T-helper 17 cell (primary cell): ENCODE measurements at places on chromosomes 12 and 14.

DNA sequence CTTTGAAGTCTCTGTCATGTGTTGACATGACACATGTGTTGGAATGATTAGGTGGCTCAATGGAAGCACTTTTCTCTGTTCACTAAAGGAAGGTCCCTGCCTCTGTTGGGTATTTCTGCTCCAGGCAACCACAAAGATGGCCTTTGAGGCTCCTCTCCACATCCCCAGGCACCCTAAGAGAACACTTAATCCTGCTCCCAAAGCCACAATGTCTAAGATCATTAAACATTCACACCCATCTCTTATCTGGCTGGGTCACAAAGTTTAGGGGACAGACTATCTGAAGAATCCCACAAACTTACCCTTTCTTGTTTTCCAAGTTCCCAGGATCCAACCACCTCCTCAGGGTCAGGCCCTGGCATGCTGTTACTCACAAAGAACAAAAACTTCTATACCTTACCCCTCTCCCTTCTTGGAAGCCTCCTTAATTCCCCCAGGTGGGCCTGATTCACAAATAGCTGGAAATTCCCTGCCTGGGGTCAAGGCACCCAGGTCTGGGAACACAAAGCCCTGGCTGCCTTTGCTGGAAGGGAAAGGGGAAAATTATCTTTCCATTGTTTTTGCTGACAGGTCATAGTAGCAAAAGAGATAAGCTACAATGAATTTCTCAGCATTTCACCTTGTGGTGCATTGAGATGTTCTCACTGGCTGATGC, 333.7 kb downstream of the PCNX1 start:
- H3K27ac ChIP-seq = no peak overlapping the region
- H3K36me3 ChIP-seq = no peaks in the 10 kb centered on the region
- peaks cover 6% of the 10 kb centered on the region for H3K4me1 ChIP-seq
- DNase-seq = no peak

DNA sequence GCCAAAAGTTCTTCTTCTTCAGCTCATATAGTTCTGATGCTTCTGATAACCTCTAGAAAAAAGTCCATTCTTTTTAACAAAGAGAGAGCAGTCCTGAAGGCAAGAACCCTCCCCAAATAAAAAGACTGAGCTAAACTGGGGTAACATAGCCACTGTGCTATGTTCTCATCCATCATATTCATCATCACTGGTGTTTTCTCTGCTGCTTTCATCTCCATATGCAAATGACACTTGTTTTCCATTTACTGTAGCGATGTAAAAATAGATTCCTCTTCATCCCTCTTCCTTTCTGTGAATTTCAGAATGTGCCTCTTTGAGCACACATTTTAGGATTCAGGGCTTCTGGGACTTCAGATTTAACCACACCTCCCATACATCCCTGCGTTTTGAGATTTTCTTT, 44.9 kb downstream of the GSC start:
- H3K4me1 ChIP-seq = no peaks in the 10 kb centered on the region
- H3K27ac ChIP-seq = no peak overlapping the region
- peaks cover under 1% of the 10 kb centered on the region for H3K27me3 ChIP-seq
- H3K4me3 ChIP-seq = no peak overlapping the region
- no peaks in the 10 kb centered on the region for H3K36me3 ChIP-seq
- no peak for DNase-seq

DNA sequence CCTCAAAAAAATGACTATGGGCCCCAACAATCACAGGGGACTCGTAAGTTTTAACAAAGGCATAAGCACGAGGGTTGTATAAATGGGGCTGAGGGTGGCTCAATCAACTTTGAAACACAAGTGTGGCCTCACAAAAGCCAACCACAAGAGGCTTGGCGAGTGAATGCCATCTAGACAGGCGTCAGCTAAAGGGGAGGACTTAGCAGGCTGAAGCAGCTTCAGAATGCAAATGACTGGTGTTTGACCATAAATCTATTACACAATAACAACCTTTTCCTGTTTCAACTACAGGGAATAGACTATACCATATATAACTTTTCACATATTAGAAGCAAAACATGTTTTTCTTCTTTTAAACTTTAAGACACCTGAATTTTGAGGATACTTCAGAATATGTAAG, 777.9 kb downstream of the FSCB start:
- H3K4me1 ChIP-seq = no peaks in the 10 kb centered on the region
- no peak overlapping the region for H3K4me3 ChIP-seq
- no peak for DNase-seq
- no peaks in the 10 kb centered on the region for H3K27me3 ChIP-seq

- H3K4me3 ChIP-seq = no peak overlapping the region
- H3K36me3 ChIP-seq = peaks cover 3% of the 10 kb centered on the region
- peaks cover 8% of the 10 kb centered on the region for H3K4me1 ChIP-seq
- no peak for DNase-seq
- H3K27ac ChIP-seq = no peak overlapping the region
- peaks cover 33% of the 10 kb centered on the region for H3K27me3 ChIP-seq
Observed at GRCh38 chr12:11580125-11580751, 69.2 kb upstream of the ETV6 start.
